Right renal cortex interstitium (tissue), 3 donors: ENCODE measurements at places on chromosomes 11 and 22.

- DNase-seq = no peak
These were observed 5.5 kb downstream of the GRK3 start for GRCh38 chr22:25569983-25570382.

- no peak for DNase-seq
These were observed 288.4 kb upstream of the PITPNB start for GRCh38 chr22:28207281-28208030.

DNA sequence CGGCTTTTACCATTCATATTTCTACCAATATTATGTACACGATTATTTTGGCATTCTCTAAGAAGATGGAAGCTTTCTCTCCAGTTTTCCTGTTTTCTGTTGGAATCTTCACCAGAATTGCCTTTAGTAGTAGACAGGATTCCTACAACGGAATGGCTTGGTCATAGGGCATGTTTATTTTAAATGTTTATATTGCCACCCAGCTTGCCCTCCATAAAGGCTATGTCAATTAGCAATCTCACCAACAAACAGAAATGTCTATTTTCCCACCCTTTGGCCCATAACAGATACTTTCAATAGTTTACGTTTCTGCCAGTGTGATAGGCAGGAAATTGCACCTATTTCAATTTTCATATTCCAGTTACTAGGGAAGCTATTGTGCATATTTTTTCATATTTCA, 893.5 kb downstream of the NTM start:
- no peak for DNase-seq

- no peak for DNase-seq
These were observed 140.3 kb downstream of the CRYBB2 start for GRCh38 chr22:25359601-25360261.

DNA sequence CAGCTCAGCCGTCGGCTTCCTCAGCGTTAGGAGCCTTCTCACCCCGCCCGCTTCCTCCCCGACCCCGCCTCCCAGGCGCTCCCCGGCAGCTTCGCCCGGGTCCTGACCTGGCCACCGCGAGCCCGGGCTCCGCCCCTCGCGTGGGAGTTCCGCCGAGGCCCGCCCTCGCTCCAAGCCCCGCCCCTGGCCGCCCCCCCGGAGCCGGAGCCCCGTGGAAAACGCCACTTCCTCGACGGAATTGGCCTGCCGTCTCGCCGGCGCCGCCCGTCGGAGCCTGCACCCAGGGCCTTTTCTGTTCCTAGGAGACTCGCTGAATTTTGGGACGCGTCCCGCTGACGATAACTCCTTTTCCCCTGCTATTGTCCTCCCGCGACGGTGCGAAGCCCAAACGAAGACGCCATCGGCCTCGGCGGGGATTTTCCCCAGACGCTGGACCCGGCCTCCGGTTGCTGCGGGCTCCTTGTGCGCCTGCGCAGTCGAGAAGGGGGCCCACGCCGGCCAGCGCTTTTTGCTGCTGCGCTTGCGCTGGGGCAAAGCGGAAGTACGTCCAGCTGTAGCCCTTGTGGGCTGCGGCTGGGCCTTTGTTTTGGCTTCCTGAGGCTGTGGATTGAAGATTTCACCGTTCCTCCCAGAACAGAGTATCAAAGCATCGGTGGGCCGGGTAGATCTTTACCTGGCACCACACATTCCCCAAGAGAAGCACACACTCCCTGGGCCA, 10.0 kb downstream of the RELA start:
- DNase-seq = no peak

GRCh38 chr11:4539603-4540219, 5.3 kb upstream of the OR52M1 start:
- DNase-seq = no peak

DNA sequence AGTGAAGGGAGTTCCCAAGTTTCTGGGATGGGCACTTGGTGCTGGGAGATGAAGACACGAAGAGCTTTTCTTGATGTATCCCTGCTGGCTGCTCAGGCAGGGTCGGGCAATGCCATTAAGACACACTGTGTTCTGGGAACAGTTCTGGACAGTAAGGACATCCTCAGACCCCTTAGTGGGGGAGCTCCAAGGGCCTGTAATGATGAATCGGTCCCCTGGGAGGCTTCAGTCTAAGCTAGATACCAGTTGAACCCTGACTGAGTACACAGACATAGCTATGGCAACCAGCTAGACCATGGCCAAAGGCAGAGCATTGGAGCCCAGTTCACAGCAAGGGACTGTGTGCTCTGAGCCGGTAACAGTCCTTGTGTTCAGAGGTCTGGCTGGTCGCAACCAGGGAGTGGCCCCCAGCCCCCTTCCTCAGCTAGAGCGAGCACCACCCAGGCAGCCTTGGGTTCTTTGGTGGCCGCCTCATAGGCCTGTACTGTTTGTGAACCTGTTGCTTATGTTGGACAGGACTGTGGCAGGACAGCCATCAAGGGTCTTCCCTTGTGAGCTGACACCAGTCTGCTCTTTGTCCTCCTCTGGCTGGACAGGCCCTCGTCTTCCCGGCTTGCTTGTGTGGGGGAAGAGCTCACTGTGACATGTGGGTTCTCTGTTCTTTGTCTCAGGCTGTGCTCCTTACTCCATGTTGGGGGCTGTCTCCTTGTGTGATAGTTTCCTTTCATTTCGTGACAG, 25.0 kb downstream of the MED15 start:
- DNase-seq = no peak

- peak; percentile 61 for DNase-seq
These were observed at the start of gene EP300 for GRCh38 chr22:41092023-41092817. TSS of gene EP300 (plus strand) at chr22:41092592. CDS start at chr22:41093005, 413 bp downstream.

DNA sequence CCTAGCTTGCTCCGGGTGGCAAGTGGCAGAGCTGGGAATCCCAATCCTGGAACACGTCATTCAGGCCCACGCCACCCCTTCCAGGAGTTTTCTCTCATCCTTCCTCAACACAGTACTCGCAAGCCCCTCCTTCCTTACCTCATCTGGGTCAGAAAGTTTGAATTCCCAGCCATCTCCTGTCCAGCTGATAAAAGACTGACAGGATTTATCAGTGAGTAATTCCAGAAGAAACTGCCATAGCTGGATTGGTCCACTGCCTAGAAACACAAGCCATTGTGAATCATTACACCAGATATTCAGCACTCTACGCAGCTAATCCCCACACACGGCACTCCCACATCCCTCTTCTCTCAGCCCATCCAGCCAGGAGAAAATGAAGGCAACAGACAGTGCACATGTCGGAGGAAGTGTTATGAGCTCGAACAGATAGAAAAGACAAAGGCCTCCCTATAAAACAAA, 124.0 kb downstream of the ETS1 start:
- DNase-seq = no peak

DNA sequence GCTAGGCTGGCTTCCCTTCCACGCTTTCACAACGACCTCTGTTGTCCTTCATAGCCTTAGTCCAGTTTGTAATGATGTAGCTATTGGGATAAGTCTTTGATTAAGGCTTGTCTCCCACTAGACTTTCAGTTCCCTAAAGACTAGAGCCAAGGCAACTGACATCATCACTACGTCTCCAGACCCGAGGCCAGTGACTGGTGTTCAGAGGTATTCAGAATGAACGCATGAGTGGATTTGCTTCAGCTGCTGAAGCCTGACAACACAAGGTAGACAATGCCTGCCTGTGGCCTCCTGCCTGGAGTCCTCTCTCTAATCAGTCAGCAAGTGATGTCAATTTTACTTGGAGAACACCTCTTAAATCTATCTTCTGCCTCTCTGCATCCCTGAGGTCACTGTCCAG, 13.6 kb downstream of the EFCAB6 start:
- DNase-seq = no peak

GRCh38 chr11:127492029-127492428, 491.5 kb upstream of the KIRREL3 start:
- DNase-seq = no peak

DNA sequence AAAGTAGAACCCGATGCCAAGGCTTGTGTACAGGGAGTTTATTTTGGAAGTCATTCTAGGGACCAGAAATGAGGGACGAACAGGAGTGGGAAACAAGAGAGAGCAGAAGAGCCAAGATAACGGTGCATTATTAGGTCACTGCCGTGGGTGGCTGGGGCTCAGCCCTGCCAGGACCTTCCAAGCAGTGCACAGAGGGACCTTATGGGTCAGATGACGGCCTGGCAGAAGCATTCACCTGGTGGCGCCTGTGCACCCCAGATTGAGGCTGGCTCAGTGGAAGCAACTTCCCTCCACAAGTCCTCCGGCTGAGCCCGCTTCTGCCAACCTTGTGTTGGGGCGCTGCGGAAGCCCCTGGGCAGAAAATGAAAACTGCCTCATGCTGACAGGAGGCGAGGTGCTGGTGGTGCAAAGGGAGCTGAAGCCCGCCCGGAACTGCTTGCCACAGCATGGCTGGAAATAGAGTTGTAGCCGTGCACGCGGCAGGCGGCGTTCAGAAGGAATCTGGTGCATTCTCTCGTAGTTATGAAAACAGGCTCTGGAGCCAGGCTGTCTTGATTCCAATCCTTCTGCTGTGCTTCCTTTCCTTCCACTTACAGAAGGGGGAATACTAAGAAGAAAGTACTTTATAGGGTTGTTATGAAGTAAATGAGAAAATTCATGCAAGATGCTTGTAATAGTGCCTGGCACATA, 22.2 kb upstream of the TP53I11 start:
- DNase-seq = no peak

DNA sequence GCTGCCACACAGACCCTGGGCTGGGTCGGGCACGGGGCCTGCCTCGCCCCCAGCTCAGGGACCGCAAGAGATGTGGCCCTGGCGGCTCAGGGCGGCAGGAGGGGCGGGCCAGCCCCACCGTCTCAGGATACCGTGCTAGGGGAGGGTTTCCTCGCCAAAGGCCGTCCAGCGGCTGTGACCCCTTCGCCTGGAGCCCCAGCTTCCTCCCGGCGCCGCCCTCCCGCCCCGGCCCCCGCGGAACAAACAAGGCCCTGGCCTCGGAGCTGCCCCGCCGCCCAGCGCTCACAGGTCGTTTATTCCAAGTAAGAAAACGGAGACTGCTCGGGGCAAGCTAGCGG, 543 bp upstream of the AP2A2 start:
- DNase-seq = no peak

- DNase-seq = no peak
These were observed 5.5 kb downstream of the FOLR3 start for GRCh38 chr11:72141066-72141465.

- DNase-seq = no peak
These were observed 2.2 kb upstream of the TOP3B start for GRCh38 chr22:21984793-21985192.

GRCh38 chr11:19953909-19954308, 206.4 kb downstream of the DBX1 start:
- DNase-seq = no peak

DNA sequence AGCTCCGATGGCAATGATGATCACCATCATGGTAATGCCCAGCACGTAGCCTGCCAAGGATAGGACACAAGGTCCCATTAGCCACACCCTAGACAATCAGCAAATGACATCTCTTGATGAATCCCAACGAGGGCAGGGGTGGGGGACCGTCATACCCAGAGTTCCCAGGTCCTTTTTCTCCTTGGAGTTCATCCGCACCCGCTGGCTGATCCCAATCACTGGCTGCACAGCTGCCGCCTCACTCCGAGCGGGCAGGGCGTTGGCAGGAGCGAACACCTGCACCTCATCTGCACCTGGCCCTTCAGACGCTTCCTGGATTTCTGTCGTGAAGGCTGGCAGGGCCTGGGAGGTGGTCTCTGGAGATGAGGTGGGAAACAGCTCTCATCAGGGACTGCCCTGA, 2.9 kb downstream of the PIK3IP1 start:
- DNase-seq = no peak

DNA sequence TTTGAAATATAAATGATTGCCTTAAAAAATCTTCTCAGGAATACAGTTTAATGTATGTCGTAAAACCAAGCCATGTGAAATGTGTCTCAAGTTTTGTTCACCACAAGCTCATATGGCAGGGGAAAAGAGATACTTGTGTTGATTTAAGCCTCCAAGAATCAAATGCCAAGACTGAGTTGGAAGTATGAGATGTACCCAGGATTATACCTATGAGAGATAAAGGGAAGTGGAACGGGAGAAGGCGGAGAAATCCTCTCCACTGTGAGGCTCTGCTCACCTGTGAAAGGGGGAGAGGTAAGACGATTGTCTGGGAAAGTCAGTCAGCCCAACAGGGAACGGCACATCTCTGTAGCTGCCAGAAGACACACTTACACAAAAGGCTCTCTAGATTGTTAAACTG, 124.8 kb downstream of the TRPC6 start:
- no peak for DNase-seq

GRCh38 chr11:84142411-84142810, 856.2 kb upstream of the CCDC90B start:
- DNase-seq = no peak

- DNase-seq = no peak
These were observed 57.5 kb downstream of the BCR start for GRCh38 chr22:23237841-23238240.

GRCh38 chr22:32950366-32950765, 107.8 kb downstream of the SYN3 start:
- no peak for DNase-seq

DNA sequence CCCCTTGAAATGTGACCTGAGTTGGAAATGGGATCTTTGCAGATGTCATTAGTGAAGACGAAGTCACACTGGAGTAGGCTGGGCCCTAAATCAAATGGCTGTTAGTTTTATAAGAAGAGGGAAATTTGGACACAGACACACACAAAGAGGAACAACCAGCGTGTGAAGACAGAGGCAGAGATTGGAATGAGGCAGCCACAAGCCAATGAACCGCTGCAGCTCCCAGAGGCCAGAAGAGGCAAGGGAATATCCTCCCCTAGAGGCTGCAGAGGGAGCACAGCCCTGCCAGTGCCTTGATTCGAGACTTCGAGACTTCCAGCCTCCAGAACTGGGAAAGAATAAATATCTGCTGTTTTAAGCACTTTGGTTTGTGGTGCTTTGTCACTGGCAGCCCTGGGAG, 484.5 kb downstream of the MN1 start:
- DNase-seq = no peak

DNA sequence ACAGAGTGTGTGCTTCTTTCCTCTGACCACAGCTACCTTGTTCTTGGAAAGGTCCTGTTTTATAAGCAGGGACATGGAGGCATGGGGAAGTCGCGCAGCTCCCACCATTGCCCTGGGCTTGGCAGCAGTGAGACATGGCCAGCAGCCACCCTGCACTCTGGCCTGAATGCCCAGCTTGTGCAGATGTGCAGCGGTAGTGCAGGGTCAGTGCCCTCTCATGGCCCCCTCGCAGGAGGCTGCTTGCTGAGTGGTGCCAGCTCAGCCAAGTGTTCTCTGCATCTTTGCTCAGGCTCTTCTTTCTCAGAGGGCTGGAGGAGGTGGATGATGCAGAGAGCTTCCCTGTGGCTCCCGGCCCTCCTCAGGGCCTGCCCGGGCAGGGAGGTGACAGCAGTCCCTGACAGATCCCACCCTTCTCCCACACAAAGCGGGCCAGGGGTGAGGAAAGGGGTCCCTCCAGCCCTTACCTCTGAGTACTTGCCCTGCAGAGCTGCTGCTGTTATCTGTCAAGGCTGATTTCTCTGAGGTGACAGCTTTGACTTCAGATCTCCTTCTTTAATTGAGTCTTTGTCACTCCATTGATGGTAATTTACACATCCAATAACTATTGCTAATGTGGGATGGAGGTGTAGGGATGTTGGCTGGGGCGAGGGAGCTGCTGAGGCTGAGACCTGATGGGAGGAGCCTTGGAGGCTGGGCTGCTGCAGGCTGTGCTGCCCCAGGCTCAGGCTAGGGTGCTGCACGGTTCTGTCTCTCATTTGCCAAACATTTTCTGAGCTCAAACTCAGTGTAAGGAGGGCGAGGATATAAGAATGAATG, 47.4 kb upstream of the B3GAT1 start:
- no peak for DNase-seq
